SW480 (cell line): ENCODE measurements at places on chromosomes 12 and 14.
A peak's percentile ranks its signal among the peaks of the same experiment; 100 is the strongest.

GRCh38 chr12:116429826-116430360 is 129.3 kb upstream of the MAP1LC3B2 start:
- DNase-seq = no peak

GRCh38 chr12:95784286-95784685 is 6.3 kb downstream of the NTN4 start:
- DNase-seq = no peak

GRCh38 chr12:25293653-25294052 is 42.9 kb upstream of the KRAS start:
- no peak for DNase-seq

DNA sequence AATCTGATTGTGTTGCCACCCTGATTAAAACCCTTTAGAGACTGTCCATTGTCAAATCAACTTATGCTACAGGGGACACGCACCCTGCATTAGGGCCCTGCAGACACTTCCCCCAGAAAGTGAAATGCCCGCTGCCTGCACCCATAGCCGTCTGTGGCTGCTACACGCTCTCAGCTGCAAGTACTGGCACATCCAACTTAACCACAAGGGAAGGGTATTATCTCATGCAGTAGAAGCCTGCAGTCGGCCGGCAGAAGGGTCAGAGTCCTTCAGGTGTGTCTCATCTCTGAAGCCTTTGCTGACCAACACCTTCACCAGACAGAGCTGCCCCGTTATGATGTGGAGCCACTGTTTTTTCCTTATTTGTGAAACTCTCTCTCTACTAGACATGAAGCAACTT is 20.8 kb downstream of the CFAP251 start:
- peak; percentile 72 for DNase-seq

- no peak for DNase-seq
These were observed 1.7 kb upstream of the ITGA5 start for GRCh38 chr12:54420766-54421144.

DNA sequence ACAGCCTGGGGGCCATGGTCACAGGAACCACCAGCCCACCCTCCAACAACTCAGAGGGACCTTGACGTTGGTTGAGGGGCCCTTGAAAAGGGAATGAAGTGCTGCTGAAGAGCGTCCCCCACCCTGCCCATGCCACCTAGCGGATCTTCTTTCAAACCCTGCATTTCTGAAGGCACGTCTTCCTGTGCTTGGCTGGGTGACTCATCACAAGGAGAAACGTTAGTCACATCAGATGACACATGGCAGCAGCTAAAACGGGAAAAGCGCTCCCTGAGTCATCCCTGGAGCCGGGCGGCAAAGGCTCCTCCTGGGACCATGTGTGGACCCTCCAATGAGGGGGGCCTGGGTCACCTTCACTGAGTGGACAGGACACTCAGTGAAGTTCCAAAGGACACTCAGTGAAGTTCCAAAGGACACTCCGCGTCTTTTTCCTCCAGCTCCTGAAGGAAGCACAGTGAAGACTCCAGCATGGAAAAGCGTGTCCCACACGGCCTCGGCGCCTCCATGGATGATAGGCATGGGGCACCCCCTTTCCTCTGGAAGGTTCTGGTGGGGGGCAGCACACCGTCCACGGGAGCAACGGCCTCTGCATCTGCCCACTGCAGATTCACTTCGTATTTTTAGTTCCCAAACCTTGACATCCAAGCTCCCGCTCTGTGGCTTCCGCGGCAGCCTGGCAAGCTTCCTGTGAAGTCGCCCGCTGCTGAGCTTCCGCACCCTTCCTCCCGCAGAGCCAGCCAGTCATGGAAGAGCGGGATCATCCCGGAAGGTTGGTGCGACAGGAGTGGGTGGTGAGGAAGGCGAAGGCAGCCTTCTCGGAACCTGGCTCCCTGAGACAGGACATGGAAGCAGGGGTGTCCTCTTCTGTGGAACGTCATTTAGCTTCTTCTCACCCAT is 383.4 kb downstream of the VRK1 start:
- peak; percentile 75 for DNase-seq

DNA sequence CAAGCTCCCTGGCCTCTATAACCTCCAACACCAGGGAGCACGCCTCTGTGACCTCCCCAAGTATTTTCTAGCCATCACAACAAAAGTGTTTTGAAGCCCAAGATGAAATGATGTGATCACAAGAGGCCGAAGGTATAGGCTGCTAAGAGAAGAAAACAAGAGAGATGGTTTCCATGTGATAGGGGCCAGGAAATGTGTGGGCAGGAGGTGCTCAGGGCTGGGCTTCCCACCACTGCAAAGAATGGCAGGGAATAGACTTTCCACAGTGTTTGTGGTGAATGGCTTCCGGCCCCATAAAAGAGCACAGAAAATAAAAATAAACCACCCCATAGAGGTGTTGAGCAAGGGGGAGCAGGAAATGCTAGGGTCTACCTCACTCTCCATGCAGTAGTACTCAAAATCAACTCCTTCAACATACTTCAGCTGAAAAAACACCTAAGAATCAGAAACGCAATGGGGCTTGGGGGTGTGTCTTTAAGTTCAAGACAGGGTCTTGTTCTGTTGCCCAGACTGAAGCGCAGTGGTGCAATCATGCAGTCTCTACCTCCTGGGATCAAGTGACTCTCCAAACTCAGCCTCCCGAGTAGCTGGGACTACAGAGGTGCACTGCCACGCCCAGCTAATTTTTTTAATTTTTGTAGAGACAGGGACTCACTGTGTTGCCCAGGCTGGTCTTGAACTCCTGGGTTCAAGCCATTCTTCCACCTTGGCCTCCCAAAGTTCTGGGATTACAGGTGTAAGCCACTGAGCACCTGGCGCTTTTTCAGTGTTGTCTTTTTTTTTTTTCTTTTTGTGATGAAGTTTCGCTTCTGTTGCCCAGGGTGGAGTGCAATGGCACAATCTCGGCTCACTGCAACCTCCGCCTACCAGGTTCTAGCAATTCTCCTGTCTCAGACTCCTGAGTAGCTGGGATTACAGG is 27.1 kb downstream of the DAD1 start:
- DNase-seq = peak; percentile 70

- no peak for DNase-seq
These were observed 341 bp downstream of the ZNF10 start for GRCh38 chr12:133130808-133131128.

GRCh38 chr12:21453312-21453852 is 15.9 kb downstream of the PYROXD1 start:
- no peak for DNase-seq

DNA sequence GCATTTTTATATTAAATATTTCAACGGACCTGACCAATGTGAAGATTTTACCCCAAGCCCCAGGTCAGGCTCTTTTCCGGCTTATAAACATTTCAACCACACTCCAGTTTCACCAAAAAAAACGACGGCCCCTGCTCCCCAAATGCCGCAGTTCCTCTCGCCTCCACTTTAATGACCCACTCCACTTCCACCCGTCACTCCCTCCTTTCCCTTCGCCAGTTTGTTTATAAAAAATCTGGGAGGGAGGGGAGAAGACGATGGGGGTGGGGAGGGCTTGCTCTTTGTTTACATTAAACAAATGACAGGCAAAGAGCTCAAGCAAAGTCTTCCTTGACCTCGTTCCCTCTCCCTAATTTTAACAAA is 5.4 kb downstream of the SIX6 start:
- no peak for DNase-seq

DNA sequence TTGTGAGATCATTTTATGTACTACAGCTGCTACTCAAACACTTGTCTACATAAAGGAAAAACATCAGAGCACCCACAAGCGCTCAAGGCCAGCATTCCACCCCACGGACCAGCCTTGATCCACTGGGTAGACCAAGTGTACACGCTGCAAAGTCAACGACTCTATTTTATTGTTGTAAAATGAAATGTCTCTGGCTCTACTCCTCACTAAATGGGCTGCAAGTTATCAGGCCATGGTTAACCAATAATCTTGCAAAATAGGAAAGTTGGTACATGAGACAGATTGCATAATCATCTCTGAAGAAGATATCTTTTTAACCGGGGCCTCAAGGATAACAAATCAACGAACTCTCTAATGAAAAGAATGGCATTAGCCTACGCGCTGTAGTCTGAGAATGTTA is 69.9 kb upstream of the FOXN3 start:
- DNase-seq = no peak

DNA sequence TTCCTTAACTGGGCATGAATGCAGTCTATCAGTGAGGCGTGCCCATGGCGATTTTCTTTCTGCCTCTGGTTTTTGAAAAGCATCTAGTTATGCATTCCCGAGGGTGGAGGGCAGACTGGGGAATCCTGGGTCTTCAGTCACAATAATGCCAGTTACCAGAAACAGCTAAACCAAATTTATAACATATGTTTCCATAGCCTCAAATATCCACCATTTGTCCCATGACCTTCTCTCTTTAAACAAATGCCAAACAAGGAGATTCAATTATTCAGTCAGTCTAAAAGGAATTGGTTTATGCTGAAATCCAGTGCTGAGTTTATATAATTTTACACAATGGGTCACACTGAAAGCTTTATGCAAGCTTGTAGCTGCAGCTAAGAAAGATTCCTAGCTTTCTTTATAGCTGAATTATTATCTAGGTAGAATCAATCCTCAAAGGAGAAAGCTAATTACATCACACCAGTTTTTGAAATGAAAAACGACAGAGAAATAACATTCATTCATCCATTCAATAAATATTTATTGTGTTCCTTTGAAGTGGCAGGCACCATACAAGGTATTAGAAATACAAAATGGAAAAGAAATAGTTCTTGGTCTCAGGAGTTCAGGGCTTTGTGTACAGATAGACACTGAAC is 131.3 kb upstream of the RAP1B start:
- DNase-seq = no peak

GRCh38 chr14:23228812-23229211 is 8.9 kb upstream of the RNF212B start:
- DNase-seq = no peak

GRCh38 chr12:38771871-38772270 is 133.5 kb downstream of the CPNE8 start:
- no peak for DNase-seq

- DNase-seq = no peak
These were observed 18.9 kb downstream of the PYROXD1 start for GRCh38 chr12:21456291-21456780.

- no peak for DNase-seq
These were observed 181.6 kb downstream of the MSRB3 start for GRCh38 chr12:65460063-65460462.

DNA sequence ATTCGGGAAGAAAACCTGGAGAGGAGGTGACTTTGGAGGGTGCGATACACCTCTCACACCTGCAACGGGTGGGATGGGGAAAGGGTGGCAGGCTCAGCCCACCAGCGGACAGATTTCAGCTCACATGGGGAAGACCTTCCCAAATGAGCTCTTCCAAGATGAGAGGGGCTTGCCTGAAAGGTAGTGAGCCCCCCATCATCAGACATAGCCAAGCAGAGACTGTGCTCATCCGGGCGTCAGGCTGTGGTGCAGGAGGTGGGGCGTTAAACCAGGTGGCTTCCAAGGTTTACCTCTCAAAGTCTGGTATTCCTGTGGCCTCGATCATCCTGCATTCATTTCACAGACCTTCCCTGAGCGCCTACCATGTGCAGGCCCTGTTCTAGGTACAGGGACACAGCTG is 105.4 kb upstream of the FKBP4 start:
- no peak for DNase-seq

GRCh38 chr14:30223385-30223785 is 295.7 kb upstream of the PRKD1 start:
- peak; percentile 72 for DNase-seq

DNA sequence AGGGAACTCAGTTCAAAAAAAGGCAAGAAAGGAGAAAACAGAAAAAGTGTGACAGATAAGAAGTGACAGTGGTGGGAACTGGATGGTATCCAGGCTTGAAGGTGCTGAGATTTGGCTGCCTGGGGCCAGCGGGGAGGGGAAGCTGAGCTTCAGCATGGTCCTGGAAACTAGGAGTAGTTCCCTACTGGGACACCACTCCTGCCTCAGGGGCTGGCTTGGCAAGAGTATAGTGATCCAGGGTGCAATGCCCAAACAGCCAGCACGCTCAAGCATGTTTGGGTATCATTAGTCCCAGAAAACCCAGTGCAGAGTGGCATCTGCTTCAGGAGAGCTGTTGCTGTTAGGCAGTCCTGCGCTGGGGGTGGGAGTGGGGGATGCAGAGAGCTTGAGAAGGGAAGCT is 49.5 kb upstream of the KTN1 start:
- no peak for DNase-seq

GRCh38 chr12:20269337-20270067 is 98.8 kb upstream of the PDE3A start:
- no peak for DNase-seq

DNA sequence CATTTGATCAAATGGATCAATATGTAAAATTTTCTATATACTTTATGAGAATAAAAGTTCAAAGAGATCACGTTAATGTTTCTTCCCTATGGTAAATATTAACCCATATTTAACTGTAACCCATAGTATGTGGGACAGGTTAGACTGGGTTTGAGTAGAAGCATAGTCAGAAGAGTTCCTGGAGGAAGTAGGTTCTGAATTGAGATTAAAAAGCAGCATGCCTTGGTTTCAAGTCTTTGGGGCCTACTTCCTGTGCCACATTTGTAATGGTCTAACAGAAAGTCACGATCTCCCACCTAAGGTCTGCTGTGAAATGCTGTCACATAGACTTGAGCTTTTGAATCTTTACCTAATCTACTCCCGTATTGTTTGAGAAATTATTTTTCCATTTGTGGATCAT is 63.8 kb downstream of the FIGNL2 start:
- no peak for DNase-seq

GRCh38 chr12:106163712-106164111 is 25.0 kb upstream of the NUAK1 start:
- DNase-seq = no peak

DNA sequence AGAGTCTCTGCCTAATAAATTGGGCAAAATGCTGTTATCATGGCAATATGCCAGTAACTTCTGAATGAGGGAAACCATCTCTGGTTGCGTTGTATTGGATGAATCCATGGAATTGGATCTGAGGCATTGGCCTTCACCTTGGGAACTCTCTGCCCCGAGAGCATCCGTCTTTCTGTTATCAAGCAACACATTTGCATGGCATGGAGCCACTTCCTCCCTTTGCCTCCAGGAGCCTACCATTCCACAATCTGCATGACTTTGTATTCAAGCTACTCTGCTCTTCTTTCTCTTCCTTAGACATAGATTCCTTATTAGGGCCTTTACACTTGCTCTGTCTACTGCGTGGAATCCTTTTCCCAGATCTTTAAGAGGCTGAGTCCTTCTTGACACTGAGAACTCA is 57.2 kb downstream of the RIC8B start:
- DNase-seq = no peak

DNA sequence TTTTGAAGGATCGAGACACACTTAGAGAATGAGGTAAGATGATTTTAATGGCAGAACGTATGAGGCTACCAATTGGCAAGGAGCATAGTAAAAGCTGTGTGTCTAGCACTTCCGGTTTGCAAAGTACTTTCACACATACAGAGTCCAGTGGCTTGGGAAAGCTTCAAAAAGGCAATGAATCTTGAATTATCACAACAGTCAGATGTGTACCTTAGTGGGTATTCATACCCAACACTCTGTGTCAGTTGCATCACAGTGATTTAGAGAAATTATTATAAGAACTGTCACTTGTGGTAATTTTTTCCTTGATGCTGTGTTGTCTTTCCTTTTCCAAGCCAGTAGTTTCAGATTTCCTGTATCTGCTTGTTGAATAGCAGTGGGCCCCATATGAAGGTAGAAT is 424.1 kb downstream of the PCNX1 start:
- no peak for DNase-seq
